ENCODE measurements at places on chromosomes 7 and 10.

DNA sequence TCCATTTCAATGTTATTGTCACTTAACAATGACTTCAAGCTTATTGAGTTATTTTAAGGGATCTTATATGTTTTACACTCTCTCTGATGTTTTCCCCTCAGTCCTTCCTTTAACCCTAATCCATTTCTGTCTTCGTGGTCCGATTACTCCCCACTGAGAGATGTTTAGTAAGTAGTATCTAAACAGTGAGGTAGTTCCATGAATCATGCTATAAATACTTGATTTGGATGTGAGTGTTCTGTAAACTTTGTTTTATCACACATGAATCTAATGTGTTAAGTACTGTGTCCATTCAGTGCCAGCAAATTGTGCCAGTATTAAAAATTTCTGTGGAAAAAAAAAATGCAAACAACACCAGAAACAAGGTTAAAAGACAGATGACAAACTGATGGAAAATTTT lies 18.6 kb downstream of the RPP30 start:
- no peak for DNase-seq

DNA sequence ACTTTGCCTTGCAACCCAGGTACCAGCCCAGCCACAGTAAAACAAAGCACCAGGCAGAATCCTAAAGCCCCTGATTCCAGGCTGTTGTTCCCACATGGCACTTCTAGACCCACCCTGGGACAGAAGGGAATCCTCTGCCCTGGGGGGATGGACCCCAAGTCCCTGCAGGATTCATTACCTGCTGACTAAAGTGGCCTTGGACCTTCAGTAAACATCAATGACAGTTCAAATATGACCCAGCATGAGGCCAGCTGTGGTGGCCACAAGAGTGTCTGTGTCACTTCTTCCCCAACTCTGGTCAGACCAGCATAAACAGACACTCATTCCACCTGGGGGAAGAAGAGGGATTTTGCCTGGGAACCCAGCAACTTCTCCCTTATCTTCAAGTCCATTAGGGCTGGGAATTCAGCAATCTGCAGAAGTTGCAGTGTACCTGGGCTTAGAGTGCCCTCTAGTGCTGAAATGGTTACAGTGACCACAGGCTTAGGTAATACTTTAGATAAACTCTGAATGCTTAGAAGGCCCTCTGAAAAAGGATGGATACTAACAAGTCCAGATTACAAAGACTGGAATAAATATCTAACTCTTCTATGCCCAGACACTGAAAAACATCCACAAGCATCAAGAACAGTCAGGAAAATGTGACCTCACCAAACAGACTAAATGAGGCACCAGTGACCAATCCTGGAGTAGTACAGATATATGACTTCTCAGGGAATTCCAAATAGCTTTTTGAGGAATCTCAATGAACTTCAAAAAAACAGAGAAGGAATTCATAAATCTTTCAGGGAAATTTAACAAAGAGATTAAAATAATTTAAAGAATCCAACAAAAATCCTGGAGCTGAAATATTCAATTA lies 108.5 kb upstream of the TMEM168 start:
- DNase-seq, result peak; percentile 86

GRCh38 chr10:131729361-131729760 lies 171.4 kb upstream of the PPP2R2D start:
- no peak for DNase-seq

DNA sequence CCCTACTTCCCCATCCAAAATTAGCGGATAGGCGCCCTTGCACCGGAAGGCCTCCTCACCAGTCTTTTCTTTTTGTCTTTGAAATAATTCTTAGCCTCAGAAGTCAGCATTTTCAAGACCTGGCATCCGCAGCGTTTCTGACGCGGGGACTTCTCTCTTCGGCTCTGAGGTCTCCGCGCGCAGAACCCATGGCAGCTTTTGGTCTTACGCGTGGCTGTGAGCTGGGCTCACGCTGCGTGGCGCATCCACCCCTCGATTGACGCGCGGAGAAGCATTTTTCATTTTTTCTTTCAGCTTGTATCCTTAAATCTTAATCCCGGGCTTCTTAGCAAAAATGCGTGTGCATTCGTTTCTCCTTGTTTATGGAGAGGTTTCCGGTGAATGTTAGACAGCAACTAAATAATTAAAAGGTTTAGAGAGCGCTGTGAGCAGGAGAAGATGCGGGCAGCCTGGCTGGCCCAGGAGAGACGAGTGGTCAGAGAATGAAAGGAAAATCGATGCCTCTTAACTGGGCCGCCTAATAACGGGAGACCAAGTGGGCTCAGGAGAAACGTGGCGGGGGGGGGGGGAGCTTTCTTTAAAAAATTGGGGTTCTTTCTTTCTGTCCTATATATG lies 2.0 kb upstream of the GATA3 start:
- no peak for DNase-seq

DNA sequence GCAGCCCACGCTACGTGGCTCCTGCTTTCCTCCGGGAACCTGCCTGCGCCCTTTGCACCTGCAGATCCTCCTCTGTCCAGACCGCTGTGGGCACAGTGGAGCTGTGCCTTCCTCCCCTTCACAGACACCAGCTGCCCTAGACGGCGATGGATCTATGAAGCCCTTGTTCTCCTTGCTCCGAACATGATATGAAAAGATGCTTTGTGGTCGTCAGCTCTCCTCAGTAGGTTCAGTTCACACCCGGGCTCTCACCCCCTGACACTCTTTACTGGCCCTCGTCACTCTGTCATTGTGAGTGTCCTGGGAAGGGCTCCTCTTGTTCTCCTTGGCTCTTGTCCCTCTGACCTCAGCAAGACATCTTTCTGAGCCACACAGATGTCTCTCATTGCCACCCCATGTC lies 4.2 kb downstream of the ZNF488 start:
- no peak for DNase-seq

DNA sequence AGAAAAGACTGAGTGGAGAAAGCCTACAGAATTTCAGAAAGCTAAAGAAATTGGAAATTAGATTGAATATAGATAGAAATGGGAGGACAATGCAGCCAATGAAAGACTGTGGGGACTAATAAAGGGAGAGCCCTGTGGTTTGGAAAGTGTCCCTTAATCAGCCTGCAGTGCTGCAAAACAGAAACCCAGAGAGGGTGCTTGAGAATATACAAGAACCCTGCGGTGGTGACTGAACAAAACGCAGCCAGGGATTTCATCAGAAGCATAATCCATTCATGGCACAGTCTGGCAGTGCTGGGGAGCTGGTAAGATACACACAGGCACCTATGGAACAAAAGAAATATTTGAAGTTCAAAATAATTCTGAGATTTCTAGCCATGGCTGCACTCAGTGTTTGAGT lies 19.1 kb downstream of the CEP41 start:
- DNase-seq, result no peak

GRCh38 chr10:78266741-78267469 lies 233.2 kb downstream of the RPS24 start:
- no peak for DNase-seq

DNA sequence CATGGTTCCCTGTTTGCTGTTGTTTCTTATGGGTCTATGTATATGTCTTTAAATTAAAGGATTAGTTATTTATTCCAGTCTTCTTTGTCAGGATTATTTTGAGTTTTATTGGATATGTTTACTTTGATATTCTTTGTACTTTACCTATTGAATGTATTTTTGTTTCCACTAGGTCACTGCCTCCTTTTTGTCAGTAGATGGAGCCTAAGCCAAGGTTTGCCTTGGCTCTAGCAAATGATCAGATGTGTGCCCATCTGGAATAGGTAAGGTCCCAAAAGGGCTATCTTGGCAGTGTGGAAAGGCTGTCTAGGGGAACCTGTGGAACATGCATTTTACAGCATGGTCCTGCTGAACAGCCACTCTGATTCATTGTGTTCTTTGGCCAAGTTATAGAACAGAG lies 337.3 kb upstream of the GHITM start:
- DNase-seq, result no peak

DNA sequence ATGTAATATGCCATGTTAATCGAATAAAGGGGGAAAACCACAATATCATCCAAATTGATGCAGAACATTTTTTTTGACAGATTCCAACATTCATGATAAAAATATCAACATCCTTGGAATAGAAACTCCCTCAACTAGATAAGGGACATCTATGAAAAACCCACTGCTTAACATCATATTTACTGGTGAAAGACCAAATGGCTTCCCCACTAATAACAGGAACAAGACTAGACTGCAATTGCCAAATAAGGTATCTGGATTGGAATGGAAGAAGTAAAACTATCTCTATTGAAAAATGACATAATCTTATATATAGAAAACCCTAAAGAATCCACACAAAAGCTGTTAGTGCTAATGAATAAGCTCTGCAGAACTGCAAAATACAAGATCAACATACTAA lies 27.8 kb downstream of the SMURF1 start:
- no peak for DNase-seq

- DNase-seq, result no peak
These were observed 14.7 kb downstream of the CDNF start for GRCh38 chr10:14822879-14823755.

GRCh38 chr7:1052031-1052818 lies 7.9 kb downstream of the GPR146 start:
- DNase-seq, result no peak

DNA sequence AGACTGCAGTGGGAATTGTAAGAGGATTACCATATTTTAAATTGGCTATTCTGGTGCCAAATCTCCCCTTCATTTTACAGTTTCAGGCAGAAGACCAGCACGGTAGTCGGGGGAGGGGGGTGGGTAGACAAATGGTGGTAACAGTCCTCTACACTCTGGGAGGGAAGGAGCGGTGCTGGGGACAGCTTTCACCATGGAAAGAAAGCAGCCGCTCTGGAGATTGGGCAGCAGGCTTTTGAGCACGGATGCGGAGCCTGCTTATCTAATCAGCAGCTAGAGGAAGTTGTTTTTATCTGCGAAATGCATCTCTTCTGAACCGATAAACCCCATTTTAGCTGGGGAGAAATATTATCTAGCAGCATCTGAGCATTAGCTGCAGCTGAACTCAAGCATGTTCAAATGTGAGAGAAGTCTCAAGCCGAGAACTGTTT lies 28.7 kb downstream of the IKZF1 start:
- DNase-seq, result peak; percentile 72

GRCh38 chr7:21947946-21948345 lies 2.2 kb upstream of the CDCA7L start:
- DNase-seq, result no peak

- DNase-seq, result peak; percentile 14
These were observed 34.6 kb upstream of the SLC35G1 start for GRCh38 chr10:93859049-93859655.

DNA sequence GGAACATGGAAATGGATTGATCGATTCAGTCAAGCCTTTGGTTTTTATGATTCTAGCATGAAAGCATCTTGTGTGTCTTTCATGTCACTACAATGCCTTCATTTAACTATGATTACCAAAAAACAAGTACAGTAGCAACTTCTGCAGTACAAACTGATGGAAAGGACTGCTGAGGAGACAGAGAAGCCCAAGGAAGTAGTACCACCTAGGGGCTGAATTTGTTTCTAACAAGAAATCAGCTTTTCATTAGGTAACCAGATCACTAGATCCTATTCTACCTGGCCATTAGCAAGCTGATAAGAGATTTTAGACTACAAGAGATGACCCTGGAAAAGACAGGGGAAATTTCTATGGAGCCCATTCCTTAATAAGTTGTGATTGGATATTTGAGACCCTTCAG lies 3.2 kb upstream of the IFIT1 start:
- no peak for DNase-seq

DNA sequence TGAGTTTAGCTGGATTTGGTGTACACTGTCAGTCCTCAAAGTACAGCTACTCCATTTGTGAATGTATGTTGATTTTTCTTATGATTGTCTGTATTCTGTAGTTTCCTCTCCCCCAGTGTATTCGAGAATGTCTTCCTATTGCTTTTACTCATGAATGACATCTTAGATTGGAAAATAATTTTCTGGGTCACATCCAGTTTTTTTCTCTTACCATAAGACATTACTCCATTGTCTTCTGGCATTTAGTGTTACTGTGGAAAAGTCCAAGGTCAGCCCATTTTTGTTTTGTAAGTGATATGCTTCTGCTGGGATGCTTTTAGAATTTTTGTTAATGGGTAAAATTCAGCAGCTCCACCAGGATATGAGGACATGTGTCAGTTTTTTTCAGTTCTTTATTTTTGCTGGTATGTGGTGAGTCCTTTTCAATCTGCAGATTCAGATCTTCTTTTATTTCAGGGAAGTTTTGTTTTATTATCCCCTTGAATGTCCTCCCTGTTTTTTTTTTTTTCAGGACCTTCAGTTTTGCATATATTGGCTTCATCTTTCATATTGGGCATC lies 33.6 kb downstream of the WAC start:
- DNase-seq, result no peak

DNA sequence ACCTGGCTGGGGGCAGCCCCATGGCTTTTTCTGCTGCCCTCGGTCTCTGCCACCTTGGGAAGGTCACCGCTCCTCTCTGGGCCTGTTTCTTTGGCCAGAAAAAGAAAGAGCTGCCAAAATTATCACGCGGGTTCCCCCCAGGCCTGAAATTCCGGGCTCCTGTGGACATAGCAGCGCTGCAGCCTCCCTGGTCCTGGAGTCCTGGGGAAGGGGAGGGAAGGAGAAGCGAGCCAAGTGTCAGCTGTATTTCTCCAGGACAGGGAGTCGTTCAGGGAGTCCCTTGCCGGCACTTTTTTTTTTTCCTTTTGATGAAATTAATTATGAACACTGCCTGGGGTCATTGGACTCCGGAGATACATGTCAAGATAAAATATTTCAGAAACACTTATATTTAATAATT lies 152.3 kb upstream of the GPR26 start:
- no peak for DNase-seq

GRCh38 chr7:27173511-27173955 lies 587 bp downstream of the HOXA10 start:
- DNase-seq, result no peak

DNA sequence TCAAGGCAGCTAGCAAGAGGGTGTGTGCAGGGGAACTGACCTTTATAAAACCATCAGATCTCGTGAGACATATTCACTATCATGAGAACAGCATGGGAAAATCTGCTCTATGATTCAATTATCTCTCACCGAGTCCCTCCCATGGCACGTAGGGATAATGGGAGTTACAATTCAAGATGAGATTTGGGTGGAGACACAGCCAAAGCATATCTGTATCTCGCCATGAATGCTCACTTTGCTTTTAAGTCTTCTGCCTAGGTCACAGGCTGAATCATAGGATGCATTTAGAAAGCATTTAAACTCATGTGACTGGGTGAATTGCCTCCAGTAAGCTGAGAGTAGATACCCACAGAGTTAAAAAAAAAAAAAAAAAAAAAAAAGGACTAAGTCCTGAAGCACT lies 220.0 kb downstream of the AGMO start:
- no peak for DNase-seq

GRCh38 chr7:52233248-52233647 lies 802.2 kb upstream of the POM121L12 start:
- DNase-seq, result no peak

DNA sequence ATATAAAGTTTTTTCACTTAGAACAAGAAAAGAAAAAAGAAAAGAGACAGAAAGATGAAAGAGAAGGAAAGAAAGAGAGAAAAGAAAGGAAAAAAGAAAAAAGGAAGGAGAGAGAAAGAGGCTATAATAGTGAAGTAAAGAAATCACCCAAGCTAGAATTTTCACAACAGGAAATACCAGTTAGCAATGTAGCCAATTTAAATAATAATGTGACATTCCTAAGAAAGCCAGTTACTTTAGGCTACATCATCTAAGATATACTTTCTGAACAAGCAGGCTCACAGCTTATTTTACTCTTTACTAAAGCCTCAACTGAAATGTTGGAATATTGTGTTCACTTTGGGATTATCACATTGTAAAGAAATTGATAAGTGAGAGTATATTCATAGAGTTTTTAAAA lies 53.6 kb downstream of the GPR37 start:
- DNase-seq, result no peak

GRCh38 chr7:23594879-23595604 lies 2.1 kb upstream of the CCDC126 start:
- no peak for DNase-seq

Measured in K562 (cell line).